ENCODE measurements at places on chromosomes 12 and 14. TPM values are rescaled to one million over a fixed set of nuclear protein-coding genes. Genes with fewer than 3 reads are reported as not detected.

DNA sequence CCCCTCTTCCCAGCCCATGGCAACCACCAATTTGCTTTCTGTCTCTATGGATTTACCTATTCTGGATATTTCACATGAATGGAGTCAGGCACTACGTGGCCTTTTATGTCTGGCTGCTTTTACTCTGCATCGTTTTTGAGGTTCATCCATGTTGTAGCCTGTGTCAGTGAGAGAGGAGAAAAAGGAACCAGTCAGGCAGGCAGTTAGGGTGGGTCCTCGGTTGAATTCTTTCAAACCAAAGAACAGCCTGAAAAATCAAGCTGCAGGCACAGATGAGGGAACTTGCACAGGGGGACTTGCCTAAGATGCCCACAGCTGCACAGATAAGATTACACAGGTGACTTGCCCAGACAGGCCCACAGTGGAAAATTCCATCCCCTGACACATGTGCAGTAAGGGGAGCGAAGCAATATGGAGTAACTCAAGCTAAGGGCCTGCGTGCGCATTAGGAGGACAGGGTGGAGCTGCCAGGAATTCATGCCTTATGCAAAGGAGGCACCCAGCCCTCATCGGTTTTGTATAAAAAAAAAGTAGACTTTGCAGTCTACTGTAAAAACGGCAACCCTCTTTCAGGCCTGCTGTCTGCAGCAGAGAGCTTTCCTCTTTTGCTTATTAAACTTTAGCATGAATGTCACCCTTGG lies 152.4 kb upstream of the RFLNA start:
- DNase-seq, result no peak

GRCh38 chr12:3416159-3416558 lies 74.8 kb upstream of the PRMT8 start:
- DNase-seq, result no peak

- peak; percentile 88 for DNase-seq
These were observed 12.2 kb downstream of the AGAP2 start for GRCh38 chr12:57726151-57726883.

DNA sequence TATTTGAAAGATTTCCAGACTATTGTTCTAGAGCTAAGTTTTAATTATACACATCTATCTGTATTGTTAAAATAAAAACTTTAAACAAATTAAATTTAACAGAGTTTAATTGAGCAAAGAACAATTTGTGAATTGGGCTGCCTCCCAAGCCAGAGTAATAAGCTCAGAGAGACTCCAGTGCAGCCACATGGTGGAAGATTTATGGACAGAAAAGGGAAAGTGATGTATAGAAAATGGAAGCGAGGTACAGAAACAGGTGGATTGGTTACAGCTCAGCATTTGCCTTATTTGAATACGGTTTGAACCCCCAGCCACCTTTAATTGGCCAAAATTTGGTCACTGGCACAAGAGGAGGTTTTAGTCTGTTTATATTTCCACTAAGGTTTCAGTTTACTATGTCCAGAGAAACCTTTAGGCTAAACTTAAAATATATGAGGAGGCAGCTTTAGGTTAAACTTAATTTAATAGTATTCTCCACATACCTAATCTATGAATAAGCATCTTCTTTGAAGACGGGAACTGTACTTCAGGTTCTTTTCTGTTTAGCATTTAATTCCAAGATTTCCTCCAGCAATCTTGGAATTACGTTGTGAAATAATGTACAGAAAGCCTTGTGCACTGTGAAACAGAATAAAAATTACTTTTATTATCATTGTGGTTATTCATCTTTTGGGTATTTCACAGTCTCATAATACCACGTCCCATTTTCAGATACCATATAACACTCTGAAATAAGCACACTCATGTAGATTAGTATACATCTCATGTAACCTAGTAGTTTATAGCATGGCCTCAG lies 19.4 kb downstream of the SRGAP1 start:
- no peak for DNase-seq

DNA sequence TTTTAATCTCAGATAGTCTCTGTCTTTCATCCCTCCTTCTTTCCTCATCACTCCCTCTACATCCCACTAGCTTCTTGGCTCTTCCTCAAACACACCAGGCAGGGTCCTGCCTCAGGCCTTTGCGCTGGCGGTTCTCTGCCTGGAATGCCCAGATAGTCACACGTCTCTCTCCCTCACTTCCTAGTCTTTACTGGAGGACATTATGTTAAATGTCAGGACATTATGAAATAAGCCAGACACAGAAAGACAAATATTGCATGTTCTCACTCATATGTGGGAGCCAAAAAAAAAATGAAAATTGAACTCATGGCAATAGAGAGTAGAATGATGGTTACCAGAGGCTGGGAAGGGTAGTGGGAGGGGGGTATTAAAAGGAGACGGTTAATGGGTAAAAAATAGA lies 442.0 kb downstream of the MED13L start:
- DNase-seq, result no peak

GRCh38 chr12:69154585-69155363 lies 84.6 kb upstream of the CPSF6 start:
- peak; percentile 60 for DNase-seq

DNA sequence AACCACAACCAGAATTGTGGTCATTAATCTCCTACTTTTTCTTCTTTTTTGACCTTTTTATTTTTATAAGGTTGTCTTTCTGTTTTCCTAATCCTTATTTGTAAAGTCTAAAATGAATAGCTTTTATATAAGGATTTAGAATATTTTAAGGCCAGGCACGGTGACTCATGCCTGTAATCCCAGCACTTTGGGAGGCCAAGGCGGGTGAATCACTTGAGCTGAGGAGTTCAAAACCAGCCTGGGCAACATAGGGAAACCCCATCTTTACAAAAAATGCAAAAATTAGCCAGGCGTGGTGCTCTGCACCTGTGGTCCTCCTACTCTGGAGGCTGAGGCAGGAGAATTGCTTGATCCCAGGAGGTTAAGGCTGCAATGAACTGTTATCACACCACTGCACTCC lies 55.1 kb downstream of the IFT81 start:
- DNase-seq, result no peak

- DNase-seq, result no peak
These were observed 25.4 kb downstream of the RTRAF start for GRCh38 chr14:52014601-52015267.

- no peak for DNase-seq
These were observed 12.3 kb downstream of the ALDH1L2 start for GRCh38 chr12:105071981-105072380.

- no peak for DNase-seq
These were observed 67.3 kb upstream of the FUT8 start for GRCh38 chr14:65345266-65345665.

DNA sequence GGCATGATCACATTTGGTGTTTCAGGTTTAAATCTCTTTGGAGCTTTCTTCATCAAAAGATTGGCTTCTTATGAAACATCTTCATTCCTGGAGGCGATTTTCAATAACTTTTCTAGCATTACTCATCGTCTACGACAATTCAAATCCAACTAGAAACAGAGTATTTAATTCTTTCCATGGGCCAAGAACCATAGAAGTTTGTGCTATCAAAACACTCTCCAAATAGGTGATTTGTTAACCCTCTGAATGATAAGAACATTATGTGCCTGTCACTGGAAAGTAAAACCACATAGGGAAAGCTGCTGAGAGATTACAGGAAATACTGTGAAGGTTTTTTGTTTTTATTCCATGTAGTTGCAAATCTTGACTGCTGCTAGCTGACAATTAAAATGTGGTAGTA lies 6.9 kb upstream of the DCN start:
- DNase-seq, result no peak

- DNase-seq, result no peak
These were observed 86.6 kb upstream of the OTX2 start for GRCh38 chr14:56896922-56897321.

DNA sequence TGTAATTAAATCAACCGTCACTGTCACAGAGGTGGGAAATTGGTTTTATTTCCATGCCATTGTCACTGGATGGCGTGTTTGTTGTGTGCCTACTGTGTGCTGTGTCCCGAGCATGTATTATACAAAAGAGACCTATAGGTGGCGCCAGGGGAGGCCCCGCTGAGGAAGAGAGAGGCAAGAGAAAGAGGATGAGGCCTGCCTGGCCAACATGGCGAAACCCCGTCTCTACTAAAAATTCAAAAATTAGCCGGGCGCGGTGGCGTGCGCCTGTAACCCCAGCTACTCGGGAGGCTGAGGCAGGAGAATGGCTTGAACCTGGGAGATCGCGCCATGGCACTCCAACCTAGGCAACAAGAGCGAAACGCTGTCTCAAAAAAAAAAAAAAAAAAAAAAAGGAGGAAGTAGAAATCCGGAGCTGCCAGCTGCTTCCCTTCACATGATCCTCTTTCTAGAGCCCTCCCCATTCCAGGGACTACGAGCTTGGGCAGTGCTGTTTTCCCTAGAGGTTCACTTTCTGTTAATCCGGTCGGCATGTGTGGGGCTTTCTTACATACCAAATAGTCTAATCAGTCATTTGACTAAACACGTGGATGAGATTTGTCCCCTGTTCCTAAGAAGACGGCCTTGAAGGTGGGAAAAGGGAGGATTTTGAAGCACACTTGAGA lies 6.4 kb upstream of the CCDC175 start:
- no peak for DNase-seq

DNA sequence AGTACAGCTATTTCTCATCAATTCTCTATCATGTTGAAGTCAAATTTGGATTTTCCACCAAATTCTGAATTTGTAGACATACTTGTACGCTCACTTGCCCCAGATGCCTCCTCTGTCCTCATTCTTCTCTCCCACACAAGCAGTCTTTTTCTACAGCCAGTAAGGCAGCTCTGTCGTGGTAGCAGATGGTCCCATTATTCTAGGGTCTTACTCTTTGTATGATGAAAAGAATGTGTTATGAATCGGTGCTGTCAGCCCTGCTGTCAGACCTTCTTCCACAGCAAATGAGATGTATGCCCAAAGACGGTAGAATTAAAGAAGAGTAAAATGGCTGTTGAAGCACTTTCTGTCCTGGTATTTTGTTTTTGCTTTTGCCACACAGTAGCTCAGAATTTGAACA lies 17.2 kb upstream of the PAPLN start:
- no peak for DNase-seq

DNA sequence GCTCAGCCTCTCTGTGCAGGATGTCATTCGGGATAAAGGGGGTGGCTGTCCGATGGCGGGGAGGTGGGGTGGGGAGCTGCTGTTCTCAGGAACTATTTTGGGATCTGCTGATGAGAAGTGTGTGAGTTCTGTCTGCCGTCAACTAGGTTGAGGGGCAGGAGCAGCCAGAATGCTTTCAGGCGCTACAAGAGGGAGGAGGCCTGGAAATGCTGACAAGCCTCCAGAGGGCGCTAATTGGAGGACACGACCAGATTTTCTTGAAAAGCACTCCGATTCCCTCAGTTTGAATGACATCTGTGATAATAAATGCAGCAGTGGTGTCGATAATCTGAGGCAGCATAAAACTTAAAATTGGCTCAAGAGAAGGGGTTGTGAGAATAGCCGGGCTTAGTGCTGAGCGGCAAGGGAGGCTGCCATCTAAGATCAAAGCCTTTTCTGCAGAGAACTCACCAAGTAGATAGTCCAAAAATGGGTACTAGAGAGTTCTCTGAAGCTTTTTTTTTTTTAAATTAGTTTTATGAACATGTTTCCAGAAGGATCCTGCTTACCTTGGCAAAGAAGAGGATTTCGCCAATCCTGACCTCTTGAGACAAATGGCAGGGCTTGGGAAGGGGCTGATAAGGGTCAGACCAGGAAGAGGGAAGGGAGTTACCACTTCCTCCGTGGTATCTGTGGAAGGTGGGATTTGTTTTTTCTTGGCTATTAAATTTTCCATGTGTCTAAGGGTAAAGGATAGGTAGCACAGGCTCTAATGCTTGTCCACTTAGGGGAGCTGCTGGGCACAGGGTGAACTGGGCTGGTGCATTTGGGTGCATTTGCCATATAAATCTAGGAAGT lies 94.4 kb downstream of the CRACR2A start:
- DNase-seq, result peak; percentile 6

DNA sequence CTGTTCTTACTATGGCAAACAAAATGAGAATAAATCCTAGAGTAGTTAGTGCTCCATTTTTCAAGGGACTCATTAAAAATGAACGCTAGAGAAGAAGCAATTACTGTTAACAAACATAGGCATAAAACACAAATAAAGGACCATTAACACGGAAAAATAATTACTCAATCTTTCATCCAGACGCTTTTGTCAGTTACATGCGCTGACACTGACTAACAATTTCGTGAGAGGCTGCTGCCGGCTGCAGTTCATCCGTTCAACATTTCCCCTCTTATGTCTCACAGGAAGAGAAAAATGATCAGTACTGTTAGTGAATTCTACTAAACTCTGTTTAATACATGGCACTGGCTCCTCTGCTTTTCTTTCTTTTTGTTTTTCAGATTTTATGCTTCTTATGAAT lies 472.7 kb upstream of the FLRT2 start:
- DNase-seq, result no peak

GRCh38 chr12:4152145-4152795 lies 121.3 kb upstream of the CCND2 start:
- no peak for DNase-seq

DNA sequence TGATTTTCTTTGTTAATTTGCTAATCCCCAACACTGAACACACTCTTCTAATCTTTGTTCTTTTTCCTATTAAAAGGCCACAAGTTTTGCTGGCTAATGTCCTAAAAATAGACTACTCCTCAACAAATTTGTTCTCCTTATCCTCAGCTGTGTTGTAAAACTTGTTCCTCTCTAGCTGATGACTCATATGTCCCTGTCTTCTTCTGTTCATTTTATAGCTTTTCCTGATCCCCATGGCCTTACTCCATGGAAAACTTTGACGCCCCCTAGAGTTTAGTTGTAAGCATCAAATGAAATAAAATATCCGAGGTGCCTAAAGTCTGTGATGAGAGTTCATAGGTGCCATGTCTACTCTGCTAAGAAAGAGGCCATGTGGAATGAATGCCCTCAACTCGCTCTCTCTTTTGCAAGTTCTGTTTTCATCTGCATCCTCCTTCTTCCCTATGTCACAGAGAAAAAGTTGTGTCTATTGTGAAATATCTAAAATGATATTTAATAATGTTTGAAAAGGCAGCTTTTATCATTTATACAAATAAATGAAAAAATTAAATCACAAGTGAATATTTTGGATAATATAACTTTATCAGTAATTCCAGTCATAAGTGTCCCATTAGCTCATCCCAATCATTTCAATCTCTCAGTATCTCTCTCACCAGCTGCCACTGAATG lies 237.9 kb downstream of the IPO8 start:
- DNase-seq, result peak; percentile 8

- DNase-seq, result peak; percentile 35
These were observed 20.1 kb downstream of the STX2 start for GRCh38 chr12:130818635-130819576.

- no peak for DNase-seq
These were observed 151.6 kb downstream of the HELB start for GRCh38 chr12:66453844-66454243.

The DERA gene
- total RNA-seq, result 53.8 TPM

The MAP1LC3B2 gene
- 0.97 TPM for total RNA-seq

The GPRC5D gene
- total RNA-seq, result not detected

The LBHD2 gene
- total RNA-seq, result not detected

The INHBC gene
- not detected for total RNA-seq

The KLRC4 gene
- not detected for total RNA-seq

The IL26 gene
- not detected for total RNA-seq

The POTEG gene
- total RNA-seq, result not detected

The E2F7 gene
- 8.7 TPM for total RNA-seq

The GPR132 gene
- total RNA-seq, result not detected

The AHSA1 gene
- 119 TPM for total RNA-seq

All from NCI-H460 (cell line).